T-cell (primary cell): ENCODE measurements at places on chromosomes 1 and 21.

GRCh38 chr1:192890134-192890533, 81.3 kb downstream of the RGS2 start:
- DNase-seq: no peak

- no peak for DNase-seq
These were observed 18.3 kb upstream of the ALPL start for GRCh38 chr1:21490774-21491487.

GRCh38 chr1:151547119-151547899, 7.2 kb downstream of the TUFT1 start:
- DNase-seq: no peak

DNA sequence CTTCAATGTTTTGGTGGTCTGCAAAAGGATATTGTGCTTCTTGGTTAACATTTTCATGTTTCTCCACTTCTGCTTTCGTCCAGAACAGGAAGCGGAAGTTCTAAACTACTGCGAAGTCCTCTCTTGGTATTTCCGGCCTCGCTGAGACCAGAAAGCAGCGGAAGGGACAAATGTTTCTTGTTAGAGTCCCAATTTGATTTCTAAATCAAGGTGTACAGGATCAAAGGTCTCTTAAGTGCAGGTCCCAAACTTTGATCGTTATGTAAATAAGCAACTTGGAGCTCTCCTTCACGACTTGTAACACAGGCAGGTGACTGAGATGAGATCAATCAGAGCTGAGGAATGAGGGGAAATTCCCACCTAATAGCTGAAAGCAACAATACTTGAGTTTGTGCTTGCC, 40.1 kb upstream of the HMCN1 start:
- DNase-seq: no peak

DNA sequence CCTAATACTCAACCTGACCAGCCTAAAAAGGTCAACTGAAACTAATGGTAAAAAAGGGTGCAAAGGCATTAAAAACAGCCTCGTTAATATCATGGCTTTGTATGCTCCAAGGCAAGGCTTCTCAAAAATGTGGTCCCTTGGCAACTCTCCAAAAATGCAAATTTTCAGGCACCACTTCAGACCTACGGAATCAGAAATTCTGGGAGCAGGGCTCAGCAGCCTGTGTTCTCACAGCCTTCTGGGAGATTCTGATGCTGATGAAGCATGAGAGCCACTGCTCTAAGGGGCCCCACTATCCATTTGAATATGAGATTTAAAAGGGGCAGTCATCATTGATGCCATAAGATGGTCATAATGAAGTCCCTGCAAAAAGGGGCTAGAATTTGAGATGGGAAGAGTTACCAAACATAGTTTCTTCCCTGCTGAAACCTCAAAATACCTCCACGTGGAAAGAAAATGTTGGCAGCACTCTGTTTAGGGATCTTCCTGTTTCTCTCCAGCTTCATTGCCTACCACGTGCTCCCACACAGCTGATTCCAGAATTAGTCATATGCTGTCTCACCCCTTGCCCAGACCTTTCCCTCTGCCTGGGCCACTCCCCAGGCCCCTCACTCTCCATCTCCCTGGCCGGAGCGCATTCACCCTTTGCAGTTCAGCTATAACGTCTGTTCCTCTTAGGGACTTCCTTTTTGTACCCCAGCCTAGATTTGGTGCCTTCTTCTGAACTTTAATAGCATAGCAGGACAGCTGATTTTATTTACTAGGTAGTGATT, 46.7 kb downstream of the PHC2 start:
- DNase-seq: no peak

DNA sequence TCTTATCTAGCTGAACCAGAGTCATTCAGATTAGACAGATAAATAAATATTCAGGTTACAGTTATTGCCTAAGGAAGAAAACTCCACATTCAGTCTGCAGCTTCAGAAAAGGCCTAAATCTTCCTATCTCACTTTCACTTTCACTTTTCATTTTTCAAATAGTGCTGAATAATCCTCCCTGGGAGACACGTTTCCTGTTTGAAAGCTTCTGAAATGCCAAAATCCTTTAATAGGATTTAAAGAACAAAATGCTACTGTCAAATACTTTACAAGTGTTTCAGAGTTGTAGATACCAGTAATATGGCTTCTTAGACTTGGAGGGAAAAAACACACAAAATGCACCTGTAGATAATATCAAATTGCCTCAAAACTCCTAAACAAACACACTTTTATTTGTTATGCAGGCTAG, 3.9 kb downstream of the PSMB2 start:
- DNase-seq: no peak

GRCh38 chr1:212718499-212718898, 18.9 kb upstream of the BATF3 start:
- DNase-seq: no peak

- DNase-seq: no peak
These were observed 163.6 kb downstream of the DSCAM start for GRCh38 chr21:40683349-40683748.

- DNase-seq: no peak
These were observed 199.2 kb downstream of the S1PR1 start for GRCh38 chr1:101435831-101436511.

DNA sequence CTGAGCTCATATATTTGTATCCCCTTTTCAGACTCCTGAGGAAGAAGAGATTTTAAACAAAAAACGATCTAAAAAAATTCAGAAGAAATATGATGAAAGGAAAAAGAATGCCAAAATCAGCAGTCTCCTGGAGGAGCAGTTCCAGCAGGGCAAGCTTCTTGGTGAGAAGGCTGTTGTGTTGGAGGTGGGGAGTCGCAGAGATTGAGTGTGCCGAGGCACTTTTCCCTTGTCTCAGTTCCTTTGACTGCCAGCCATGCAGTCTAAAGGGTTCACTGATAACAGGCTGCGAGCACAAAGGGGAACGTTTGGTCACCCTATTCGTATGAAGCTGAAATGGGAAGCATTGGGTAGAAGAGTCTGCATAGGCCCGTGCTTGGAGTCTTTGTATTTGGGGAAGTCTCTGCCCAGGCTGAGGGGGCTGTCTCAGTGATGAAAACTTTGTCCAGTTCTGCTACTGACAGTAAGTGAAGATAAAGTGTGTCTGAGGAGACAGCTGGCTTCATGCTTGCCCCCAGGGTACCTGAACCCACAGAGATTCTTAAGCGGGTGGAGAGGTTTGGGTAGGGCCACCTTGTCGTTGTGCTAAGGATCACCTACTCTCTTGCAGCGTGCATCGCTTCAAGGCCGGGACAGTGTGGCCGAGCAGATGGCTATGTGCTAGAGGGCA, 2.8 kb downstream of the RPS8 start:
- no peak for DNase-seq

GRCh38 chr1:31239653-31240241, at the start of gene NKAIN1:
Gene NKAIN1 (minus strand): TSS chr1:31239887. CDS start chr1:31239547, 340 bp downstream.
- no peak for DNase-seq
